DMS 273 treated with DMSO at 0.1 percent for 48 hours (cell line): ENCODE measurements at places on chromosomes 5 and 9.
A peak's percentile ranks its signal among the peaks of the same experiment; 100 is the strongest.

DNA sequence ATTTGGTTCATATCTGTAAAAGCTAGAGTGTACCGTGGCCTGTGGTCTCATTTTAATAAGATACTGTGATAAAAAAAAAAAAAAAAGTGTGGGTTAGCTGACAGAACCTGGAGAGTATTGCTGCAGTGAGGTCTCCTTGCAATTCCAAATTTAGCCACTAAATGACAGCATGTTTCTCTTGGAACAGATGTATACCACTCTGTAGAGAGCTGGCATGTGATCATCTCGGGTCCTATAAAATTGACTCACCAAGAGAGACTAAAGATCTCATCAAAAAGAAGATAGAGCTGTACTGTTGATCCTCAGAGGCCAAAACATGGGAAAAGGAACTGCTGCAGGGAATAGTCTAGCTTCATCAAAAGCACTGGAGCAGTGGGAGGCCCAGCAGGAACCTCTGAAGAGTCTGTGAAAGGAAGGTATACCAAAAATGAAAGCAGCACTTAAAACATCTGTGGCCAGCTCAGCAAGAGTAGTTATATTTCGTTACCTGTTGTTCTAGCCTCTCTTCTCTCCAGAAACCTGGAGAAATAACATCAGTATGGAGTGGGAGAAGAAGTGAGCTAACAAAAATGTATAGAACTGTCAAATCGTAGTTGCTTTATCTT lies 826.8 kb downstream of the EFNA5 start:
- DNase-seq, result peak; percentile 37

DNA sequence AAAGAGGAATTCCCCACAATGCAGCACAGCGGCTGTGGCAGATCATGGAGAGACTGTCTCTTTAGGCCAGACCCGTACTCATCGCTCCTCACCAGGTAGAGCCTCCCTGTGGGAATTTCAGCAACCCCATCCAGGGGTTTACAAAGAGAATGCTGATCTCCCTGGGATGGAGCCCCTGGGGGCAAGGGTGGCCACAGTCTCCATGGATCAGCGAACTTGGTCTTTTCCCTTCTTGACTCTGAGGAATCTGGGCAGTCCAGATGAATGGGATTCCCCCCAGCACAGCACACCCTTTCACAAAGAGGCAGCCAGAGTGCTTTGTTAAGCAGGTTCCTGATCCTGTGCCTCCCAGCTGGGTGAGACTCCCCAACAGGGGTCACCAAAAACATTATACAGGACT lies 108.7 kb upstream of the RGMB start:
- DNase-seq, result no peak

- DNase-seq, result no peak
Observed at GRCh38 chr9:131892162-131892707, 152.4 kb upstream of the RAPGEF1 start.

DNA sequence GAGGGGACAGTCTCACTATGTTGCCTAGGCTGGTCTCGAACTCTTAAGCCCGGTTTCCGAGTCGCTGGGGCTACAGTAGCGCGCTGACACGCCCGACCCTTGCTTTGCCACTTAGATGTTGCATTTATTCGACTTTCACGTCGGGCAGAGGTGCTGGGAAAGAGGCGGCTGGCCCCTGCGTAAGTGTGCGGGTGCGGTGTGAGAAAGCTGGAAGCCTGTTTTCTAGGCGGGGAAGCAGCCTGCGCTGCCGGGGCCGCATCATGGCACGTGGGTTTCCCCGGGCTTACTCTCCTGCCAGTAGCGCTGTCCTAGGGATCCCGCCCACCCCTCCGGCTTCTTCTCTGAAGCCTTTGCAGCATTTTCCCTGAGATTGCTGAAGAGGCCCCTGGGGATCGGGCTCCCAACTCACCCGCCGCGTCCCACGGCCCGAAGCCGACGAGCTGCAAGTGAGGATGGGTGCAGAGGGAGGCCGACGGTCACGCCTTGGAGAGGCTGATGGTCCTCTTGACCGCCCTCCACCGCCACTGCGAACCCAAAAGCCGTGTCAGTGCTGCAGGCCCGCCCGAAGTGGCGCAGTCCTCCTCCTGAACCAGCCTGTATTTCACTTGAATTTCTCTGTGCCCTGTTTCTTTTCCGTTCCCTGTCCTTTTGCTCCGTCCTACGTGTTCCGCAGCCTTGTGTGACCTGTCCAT lies 5.8 kb upstream of the TRIM41 start:
- DNase-seq, result no peak

GRCh38 chr5:84393969-84394368 lies 9.3 kb upstream of the EDIL3 start:
- no peak for DNase-seq

- DNase-seq, result no peak
Observed at GRCh38 chr9:86347991-86348390, 6.2 kb downstream of the TUT7 start.

- DNase-seq, result no peak
Observed at GRCh38 chr5:13427827-13428557, 516.5 kb downstream of the DNAH5 start.

DNA sequence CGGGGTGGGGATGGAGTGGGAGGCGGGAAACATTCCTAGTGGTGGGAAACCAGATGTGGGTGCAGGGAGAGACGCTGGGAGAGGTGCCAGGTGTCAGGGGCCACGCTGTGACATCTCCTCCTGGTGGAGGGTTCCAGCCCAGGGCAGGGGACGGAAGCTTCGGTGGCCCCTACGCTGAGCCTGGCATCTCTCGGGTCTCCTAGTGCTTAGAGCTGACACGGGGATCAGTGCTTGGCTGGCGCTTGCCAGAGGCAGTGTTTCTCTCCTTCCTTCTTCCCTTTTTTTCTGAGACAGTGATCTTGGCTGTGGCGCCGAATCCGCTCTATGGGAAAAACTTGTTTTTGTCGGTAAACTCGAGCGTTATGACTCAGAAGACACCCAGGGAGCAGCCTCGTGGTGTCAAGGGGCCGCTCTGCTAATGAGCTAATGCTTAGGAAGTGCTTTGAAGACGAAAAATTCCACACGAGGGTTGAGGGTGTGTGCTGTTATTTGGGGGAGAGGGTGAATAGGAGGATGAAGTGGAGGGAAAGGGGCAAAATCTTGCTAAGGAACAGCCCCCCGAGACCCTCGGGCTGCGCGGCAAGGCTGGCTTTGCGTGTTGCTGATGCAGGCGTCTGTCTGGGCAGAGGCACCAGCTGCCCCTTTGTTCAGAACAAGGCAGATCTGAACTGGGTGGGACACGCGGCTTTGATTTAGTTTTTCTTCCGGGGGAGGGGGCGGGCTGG lies 20.4 kb upstream of the IER5L start:
- DNase-seq, result no peak

DNA sequence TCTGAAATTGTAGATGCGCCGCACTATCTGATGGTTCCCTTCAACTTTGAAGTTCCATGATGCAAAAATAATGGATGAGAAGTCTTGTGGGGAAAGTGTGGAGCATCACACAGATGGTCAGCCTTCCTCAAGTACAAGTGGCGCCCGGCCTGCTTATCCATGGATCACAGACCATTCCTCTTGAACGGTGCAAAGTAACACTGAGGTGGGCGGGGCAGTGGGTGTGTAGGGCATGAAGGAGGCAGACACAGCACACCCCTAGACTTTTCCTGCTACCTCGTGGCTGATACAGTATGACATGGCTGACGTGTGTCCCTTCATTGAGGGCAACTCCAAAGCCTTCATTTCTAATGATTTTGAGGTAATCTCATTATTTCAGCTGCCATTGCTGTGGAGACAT lies 2.5 kb upstream of the GNG10 start:
- no peak for DNase-seq

GRCh38 chr9:77215874-77216273 lies 38.5 kb downstream of the VPS13A start:
- no peak for DNase-seq

DNA sequence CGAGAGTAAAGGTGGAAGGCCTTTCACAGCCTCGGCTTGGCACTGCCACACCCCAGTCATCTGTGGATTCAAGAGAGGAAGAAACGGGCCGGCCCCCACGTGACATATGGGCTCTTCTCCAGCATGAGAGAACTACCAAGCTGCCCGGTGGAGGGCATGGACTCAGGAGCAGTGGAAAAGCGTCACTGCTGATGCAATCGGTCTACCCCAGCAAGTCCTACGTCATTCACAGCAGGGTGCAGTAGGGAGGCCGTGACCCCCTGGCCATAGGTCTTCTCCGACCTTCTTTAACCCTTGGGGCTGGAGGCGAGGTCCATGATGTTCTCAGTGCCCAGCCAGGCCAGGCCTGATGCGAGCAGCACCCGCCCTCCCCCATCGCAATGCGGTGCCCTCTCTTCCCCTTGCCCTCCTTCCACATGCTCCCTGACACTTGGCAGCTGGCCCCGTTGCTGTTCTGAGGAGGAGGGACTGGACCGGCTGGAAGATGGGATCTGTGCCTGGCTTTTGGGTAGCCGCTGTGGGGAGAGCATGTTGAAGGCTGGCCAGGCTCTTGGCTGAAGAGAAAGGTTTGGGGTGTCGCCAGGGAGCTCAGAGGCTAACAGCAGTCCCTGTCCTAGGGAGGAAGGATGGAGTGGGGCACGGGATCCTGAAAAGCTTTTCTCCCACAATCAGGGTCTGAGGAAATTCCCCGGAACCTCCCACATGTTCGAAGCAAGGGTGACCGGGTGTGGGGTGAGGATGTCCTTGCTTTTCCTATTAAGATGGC lies 89.8 kb downstream of the LIFR start:
- DNase-seq, result peak; percentile 33

GRCh38 chr9:115135821-115136778 lies 18.1 kb upstream of the TNC start:
- no peak for DNase-seq

DNA sequence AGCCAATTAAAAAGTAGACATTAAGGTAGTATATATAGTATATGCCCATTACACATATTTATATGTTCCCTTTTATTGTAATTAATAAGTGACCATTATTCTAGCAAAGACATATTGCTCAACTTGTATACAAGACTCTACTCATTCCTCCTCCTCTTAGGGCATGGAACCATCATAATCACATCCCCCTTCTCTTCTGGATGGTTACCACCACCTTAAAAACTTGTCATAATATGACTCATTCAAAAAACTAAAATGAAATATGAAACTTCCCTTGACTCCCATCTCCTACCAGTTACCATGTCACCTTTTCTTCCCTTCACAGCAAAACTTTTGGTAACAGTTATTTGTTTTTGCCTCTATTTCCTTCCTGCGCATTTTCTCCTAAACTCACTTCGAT lies 438.7 kb downstream of the KDM4C start:
- no peak for DNase-seq

GRCh38 chr5:16345454-16345853 lies 120.1 kb downstream of the ZNF622 start:
- no peak for DNase-seq

- no peak for DNase-seq
Observed at GRCh38 chr5:65479527-65479926, 2.2 kb downstream of the ADAMTS6 start.

- no peak for DNase-seq
Observed at GRCh38 chr5:111749303-111750026, 7.5 kb downstream of the NREP start.
